CD8-positive, alpha-beta memory T cell (primary cell): ENCODE measurements at places on chromosomes 5 and 9. TPM values are rescaled to one million over a fixed set of nuclear protein-coding genes. Genes with fewer than 3 reads are reported as not detected.

GRCh38 chr5:146109379-146109778 lies 4.0 kb upstream of the PLAC8L1 start:
- DNase-seq: no peak

DNA sequence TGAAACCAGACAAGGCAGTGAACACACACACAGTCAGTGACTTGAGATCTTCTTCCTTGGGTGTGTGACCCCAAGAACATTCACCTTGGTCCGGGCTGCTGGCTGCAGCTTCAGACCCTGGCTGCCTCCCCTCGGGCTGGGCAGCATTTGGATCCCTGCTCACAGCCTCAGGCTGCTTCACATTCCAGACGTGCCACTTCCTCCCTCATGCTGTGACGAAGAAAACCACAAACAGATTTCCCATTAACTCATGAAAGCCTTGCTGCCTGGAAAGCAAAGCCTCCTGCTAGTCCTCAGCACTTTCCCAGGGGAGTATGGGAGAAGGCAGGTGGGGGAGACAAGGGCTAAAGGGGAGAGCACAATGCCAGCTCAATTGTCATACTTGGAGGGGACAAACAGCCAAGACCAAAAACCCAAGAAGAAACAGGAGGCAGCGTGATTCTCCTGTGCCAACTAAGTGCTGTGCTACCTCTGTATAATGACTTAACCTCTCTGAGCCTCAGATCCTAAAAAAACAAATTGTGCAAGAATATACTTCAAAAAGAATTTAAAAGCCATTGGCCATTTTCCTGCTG lies 594.6 kb upstream of the BRINP1 start:
- no peak for DNase-seq

- no peak for DNase-seq
Observed at GRCh38 chr9:72333197-72333596, 31.8 kb downstream of the ZFAND5 start.

DNA sequence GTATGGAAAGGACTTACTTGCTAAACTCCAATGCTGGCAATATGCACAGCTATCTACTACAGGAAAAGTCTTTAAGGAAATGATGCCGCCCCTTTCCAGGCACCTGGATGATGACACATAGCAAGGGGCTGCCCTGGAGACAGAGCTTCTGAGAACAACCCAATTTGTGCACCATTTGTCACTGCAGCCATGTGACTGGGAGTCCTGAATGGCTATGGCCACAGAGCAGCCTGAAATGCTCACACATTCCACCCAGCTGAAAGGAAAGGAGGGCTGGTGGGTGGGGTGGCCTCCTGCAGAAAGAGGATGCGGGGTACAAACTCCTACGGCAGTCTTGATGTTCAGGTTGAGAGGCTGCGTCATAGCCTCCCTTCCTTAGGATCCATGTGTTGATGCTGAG lies 70.1 kb upstream of the FSTL4 start:
- DNase-seq: no peak

DNA sequence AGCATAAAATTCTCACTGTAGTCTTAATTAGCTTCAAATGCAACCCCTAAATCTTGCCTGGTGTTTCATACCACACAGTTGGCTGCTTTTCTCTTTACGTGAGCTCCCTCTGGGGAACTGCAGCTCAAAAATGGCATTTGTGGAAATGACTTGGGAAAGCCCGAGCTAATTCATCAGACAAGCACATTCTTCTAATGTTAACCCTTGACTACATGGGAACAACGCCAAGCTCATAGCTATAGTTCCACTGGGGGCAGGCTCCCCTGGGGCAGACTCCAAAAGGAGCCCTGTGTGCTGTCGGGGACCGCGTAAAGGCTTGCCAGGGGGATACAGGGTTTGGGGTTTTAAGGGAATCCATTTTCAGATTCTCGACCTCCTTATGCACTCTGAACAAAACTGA lies 301.4 kb upstream of the DAP start:
- DNase-seq: no peak

- DNase-seq: peak; percentile 44
Observed at GRCh38 chr9:128121924-128122808, 5.4 kb downstream of the PTGES2 start.

The GABRA6 gene
- not detected for total RNA-seq
